MCF 10A (cell line): ENCODE measurements at places on chromosomes 7 and 10. TPM values are rescaled to one million over a fixed set of nuclear protein-coding genes. Genes with fewer than 3 reads are reported as not detected.
A peak's percentile ranks its signal among the peaks of the same experiment; 100 is the strongest.

DNA sequence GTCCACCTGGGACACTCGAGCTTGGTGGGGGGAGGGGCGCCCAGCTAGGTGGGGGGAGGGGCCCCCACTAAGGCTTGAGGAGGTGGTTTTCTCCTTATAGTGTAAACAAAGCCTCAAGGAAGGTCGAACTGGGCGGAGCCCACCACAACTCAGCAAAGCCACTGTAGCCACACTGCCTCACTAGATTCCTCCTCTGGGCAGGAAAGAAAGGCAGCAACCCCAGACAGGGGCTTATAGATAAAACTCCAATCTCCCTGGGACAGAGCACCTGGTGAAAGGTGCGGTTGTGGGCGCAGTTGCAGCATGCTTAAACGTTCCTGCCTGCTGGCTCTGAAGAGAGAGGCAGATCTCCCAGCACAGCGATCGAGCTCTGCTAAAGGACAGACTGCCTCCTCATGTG, 133.1 kb downstream of the SNX13 start:
- DNase-seq = no peak
- no peaks in the 10 kb centered on the region for H3K4me1 ChIP-seq
- H3K27me3 ChIP-seq = no peaks in the 10 kb centered on the region
- no peak overlapping the region for H3K27ac ChIP-seq
- H3K4me3 ChIP-seq = no peak overlapping the region
- H3K36me3 ChIP-seq = peaks cover 45% of the 10 kb centered on the region

SNX10 gene
- total RNA-seq = 7.1 and 8.0 TPM in 2 replicates

DNA sequence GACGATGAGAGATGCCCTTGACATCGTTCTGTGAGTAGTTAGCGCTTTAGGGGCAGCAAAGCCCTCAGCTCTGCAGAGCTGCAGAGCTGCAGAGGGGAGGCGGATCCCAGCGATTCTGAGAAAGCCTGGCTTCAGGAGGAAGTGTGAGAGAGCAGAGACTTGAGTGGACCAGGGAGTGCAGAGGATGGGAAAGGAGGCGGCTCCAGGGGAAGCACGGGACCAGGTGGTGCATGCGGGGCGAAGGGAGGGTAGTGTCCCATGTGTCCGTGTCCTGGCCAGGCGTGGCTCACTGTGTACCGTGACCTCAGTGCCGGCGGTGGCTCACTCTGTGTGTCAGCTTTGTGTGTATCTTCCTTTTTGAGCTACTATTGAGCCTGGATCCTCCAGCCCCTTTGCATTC, 250.8 kb upstream of the PITRM1 start:
- H3K36me3 ChIP-seq = no peaks in the 10 kb centered on the region
- no peaks in the 10 kb centered on the region for H3K27me3 ChIP-seq
- H3K27ac ChIP-seq = no peak overlapping the region
- DNase-seq = no peak
- H3K4me3 ChIP-seq = no peak overlapping the region

CALML3 gene
- 0.25 and 0.75 TPM in 2 replicates for total RNA-seq

ZNF467 gene
- total RNA-seq = 3.2 and 3.7 TPM in 2 replicates

NANOS1 gene
- 2.2 and 3.8 TPM in 2 replicates for total RNA-seq

NCF1 gene
- not detected in 2 replicates for total RNA-seq

NPY4R2 gene
- total RNA-seq = not detected in 2 replicates

DNA sequence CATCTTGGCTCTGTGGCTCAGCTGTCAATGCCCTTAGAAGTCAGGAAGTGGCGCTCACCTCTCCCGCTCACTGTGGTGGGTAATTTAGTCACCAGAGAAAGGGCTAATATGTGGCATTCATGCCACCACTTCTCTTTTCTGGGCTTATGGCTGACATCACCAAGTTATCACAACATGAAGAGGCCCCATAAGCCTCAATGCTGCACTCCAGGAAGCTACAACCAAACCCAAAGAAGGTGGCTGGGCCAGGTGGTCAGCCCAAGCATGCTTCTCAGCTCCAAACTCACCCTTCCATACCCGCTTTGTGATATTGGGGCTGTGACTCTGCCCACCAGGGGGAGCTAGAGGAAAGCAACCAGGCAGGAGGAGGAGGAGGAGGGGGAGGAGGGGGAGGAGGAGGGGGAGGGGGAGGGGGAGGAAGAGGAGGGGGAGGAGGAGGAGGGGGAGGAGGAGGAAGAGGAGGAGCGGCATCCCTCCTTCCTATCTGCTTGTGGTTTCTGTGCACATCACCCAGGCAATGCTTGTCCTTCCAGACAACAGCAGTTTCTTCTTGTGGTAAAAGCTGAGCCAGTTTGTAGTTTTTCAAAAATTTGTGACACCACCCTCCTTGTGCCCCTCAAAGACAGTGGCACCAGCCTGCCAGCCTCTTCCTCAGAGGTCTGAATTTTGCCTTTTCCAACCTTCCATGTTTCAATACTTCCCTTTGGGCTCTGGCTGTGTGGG, 42.1 kb downstream of the CYP26A1 start:
- DNase-seq = peak; percentile 82
- H3K27ac ChIP-seq = no peak overlapping the region
- no peaks in the 10 kb centered on the region for H3K27me3 ChIP-seq
- H3K36me3 ChIP-seq = peaks cover 7% of the 10 kb centered on the region

- H3K27me3 ChIP-seq = no peaks in the 10 kb centered on the region
- peak overlapping the region; percentile 89 for H3K27ac ChIP-seq
- no peaks in the 10 kb centered on the region for H3K4me1 ChIP-seq
- DNase-seq = peak; percentile 14
These were observed 8.8 kb upstream of the SMKR1 start for GRCh38 chr7:129493555-129493954.

DNA sequence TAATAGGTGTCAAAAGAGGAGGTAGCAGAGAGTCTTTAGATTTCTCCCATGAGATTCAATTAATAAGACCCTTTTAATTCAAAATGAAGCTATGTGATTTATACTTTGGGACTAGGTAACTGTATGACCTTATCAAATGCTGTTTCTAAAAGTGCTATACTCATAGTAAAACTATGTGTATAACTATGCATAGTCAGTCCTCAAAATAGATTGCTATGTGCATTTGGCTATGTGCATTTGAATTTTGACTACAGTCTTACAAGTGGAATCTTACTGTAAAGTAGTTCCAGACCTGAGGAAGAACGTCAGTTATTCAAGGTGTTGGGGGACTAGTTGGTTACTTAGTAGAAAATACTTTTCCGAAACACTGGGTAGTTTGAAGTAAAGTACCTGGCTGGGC, 36.9 kb downstream of the ADD3 start:
- no peaks in the 10 kb centered on the region for H3K27me3 ChIP-seq
- no peak for DNase-seq

GRCh38 chr7:54796150-54796549, 37.1 kb upstream of the SEC61G start:
- no peak overlapping the region for H3K27ac ChIP-seq
- no peak overlapping the region for H3K4me3 ChIP-seq
- H3K36me3 ChIP-seq = no peaks in the 10 kb centered on the region
- H3K4me1 ChIP-seq = no peaks in the 10 kb centered on the region

UCN3 gene
- total RNA-seq = not detected in 2 replicates

DNA sequence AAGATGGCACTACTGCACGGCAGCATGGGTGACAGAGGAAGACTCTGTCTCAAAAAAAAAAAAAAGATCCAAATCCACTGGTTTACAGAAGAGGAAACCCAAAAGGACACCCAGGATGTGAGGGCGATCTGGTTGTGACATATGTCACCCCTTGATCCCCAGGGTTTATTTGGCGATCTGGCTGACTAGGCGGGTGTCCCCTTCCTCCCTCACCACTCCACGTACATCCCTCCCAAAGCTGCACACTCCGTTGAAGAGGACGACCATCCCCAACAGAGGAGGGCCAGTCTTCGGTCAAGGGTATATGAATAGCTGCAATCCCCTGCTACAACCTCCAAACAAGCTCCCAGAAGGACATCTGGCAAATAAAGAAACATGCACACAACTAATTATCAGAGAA, 111.6 kb downstream of the HTR5A start:
- no peaks in the 10 kb centered on the region for H3K36me3 ChIP-seq
- no peak overlapping the region for H3K27ac ChIP-seq
- no peaks in the 10 kb centered on the region for H3K27me3 ChIP-seq
- H3K4me1 ChIP-seq = no peaks in the 10 kb centered on the region
- no peak for DNase-seq

CYP2C19 gene
- not detected in 2 replicates for total RNA-seq

DNA sequence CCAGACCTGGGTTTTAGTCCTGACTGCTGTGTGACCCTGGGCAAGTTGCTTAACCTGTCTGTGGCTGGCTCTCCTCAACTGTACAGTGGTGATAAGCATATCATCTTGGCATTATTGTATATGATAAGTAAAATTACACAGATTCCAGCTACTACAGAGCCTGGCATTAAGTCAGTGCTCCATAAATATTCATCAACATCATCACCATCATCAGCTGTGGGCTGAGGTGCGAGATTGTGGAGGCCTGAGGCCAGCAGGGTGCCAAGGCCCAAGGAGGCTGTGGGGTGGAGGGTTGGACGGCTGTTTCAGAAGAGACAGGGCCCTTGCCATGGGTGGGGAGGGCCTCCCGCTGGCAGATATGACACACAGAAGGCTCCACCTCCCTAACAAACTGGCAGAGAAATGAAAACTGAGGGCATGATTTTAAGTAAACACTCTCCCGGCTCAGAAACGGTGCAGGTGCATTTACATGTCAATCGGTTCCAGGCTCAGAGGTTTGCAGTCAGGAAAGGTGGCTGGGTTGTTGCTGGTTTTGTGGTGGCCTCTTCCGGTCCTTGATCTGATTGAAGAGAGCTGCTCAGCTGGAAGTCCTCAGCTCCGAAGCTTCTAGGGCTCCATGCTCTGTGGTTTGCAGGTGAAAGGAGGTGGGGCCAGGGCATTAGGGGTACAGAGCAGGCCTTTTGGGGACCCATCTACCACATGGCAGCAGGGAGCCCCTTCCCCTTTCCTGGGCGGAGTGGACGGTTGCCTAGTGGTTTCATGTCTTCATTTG, 10.2 kb downstream of the CRYGN start:
- no peaks in the 10 kb centered on the region for H3K27me3 ChIP-seq
- H3K27ac ChIP-seq = no peak overlapping the region
- H3K4me3 ChIP-seq = no peak overlapping the region
- peaks cover 14% of the 10 kb centered on the region for H3K4me1 ChIP-seq
- no peaks in the 10 kb centered on the region for H3K36me3 ChIP-seq

GRCh38 chr10:43958071-43958432, 309.4 kb upstream of the ZNF32 start:
- no peak overlapping the region for H3K4me3 ChIP-seq
- no peaks in the 10 kb centered on the region for H3K4me1 ChIP-seq
- no peak overlapping the region for H3K27ac ChIP-seq
- H3K27me3 ChIP-seq = peaks cover 23% of the 10 kb centered on the region
- H3K36me3 ChIP-seq = no peaks in the 10 kb centered on the region

DNA sequence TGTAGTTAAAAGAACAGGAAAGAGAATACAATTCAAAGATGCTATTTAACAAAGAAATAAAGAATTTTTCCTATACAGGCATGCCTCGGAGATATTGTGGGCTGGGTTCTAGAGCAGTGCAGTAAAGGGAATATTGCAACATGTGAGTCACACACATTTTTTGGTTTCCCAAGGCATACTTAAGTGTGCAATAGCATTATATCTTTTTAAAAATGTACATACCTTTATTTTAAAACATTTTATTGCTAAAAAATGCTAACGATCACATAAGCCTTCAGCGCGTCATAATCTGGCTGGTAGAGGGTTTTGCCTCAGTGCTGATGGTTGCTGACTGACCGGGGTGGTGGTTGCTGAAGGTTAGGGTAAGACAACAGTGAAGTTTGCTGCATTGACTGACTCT, 54.4 kb downstream of the ESYT2 start:
- H3K4me3 ChIP-seq = no peak overlapping the region
- H3K4me1 ChIP-seq = no peaks in the 10 kb centered on the region
- H3K27me3 ChIP-seq = no peaks in the 10 kb centered on the region
- peaks cover 54% of the 10 kb centered on the region for H3K36me3 ChIP-seq
- H3K27ac ChIP-seq = no peak overlapping the region
- no peak for DNase-seq

ASB4 gene
- total RNA-seq = not detected in 2 replicates

GRCh38 chr10:27041196-27041595, 59.1 kb downstream of the ANKRD26 start:
- peaks cover 6% of the 10 kb centered on the region for H3K4me1 ChIP-seq
- H3K27me3 ChIP-seq = no peaks in the 10 kb centered on the region
- DNase-seq = no peak
- peaks cover 59% of the 10 kb centered on the region for H3K36me3 ChIP-seq
- H3K27ac ChIP-seq = no peak overlapping the region

DNA sequence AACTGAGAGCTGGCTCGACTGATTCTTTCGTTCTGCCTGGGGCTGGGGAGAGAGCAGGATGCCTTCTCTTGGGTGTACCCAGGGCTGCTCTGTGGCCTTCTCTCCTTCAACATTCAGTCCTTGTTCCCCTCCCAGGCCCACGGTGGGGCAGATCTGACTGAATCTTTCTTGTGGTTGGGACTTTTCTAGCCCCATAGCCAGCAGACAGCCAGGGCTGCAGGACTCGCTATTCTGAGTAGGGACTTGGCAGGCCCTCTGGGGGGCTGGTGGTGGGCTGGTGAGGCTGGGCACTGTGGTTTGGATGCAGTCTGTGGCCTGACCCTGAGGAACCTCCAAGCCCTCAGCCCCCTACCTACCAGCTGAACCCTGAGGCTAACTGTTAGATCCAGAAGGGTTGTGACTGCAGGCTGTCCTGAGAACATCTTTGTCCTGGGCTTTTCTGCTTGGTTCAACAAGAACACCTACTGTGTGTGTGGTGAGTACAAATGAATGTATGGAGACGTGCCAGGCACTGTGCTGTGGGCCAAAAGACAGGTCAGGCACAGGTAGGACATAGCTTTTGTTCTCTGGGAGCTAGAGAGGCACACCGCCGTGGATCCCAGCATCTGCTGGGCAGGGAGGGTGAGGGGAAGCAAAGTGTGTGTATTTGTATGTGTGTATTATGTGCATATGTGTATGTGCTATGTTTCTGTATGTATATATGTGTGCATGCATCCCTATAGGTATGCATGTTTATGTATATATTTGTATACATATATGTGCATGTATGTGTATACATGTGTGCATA, 2.1 kb upstream of the PALD1 start:
- H3K4me3 ChIP-seq = no peak overlapping the region
- peaks cover 5% of the 10 kb centered on the region for H3K27me3 ChIP-seq
- no peak overlapping the region for H3K27ac ChIP-seq
- H3K36me3 ChIP-seq = no peaks in the 10 kb centered on the region

DNA sequence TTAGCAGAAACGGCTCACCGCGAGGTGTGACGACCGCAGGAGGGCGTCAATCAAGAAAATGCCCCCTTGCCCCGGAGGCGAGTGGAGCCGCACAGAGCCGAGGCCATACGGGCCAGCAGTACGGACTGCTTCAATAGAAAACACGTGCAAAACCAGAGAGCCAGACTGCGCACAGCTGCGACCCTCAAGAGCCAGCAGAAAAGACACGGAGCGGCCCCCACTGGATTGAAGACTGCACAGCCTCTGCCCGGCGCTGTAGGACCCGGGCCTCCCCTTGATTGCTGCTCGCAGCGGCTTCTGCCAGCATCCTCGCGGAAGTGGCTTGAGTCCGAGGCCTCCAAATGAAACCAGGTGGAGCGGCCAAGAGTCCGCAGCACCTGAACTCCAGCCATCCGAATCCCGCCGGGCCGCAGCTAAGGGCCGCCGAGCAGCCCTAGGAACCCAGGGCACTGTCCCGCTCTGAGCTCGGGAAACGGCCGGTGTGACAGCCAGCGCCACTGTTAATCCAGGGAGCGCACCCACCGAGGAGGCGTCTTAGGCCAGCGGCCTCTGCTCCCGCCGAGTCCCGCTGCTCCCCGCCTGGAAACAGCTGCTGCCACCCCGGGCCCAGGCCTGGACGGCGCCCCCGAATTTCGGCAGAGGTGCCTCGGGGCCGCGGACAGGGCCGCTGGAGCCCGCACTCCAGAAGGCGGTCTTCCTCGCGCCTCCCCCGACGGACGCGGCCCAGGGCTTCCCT, 660 bp upstream of the HHEX start:
- peaks cover 5% of the 10 kb centered on the region for H3K36me3 ChIP-seq
- H3K4me3 ChIP-seq = peak overlapping the region; percentile 38
- no peak overlapping the region for H3K27ac ChIP-seq
- DNase-seq = no peak

- H3K4me3 ChIP-seq = no peak overlapping the region
- DNase-seq = no peak
- peaks cover 5% of the 10 kb centered on the region for H3K4me1 ChIP-seq
- H3K27me3 ChIP-seq = no peaks in the 10 kb centered on the region
These were observed 282.6 kb downstream of the SKIDA1 start for GRCh38 chr10:21242915-21243314.
